ENCODE measurements at places on chromosomes 6 and 20.

- no peak for DNase-seq
Measured at GRCh38 chr6:144098993-144099392, 3.6 kb upstream of the SF3B5 start.

- DNase-seq, result peak; percentile 46
Measured at GRCh38 chr20:64108731-64109681, 1.6 kb upstream of the NPBWR2 start.

DNA sequence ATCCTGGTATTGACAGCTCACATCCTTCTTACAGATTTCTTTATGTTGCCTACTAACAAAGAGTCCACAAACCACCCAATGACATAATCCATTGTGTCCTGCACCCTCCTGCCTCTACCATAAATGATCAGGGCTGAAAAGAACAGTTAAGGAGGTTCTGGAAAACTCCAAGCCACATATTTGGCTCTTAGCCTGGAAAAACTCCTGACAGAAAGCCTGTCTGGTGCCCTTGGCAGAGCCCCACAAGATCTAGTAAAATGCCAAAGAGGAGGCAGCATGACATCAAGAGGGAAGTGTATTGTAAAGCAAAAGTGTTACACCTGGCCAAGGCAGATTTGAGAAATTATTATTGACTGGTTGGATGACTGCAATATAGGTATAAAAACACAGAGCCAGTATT lies 126.4 kb upstream of the VGLL2 start:
- no peak for DNase-seq

DNA sequence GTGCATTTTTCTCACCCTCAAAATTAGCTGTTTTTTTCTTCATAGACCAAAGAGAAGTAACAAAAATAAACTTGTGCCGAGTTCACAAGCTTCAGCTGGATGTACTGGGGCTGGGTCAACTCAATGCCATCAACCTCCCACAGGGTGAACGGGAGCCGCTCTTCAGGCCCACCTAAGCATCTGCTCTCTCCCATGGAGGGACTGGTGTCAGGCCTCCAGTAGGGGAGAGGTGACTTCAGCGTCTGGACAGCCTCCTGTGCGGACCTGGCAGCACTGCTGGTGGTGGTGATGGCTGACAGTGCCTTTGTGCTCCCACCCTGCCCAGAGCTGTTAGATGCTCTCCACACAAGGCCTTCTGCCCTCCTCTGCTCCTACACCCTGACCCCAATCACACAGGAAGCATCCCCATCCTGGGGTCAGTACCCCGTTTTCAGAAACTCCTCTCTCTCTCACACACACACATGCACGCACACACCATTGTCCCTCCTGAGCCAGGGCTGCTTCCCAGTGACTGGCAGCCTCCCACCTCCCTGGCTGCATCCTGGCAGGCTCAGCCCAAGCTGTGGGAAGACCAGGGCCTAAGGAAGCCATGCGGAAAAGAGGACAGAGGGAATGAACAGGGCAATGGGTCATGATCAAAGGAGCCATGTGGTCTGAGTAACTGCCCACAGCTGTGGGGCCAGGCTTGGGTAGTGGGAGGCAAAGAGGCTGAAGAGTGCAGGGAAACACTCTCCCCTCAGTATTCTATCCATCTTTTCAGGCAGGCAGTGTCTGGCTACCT lies 17.7 kb downstream of the CST8 start:
- no peak for DNase-seq

DNA sequence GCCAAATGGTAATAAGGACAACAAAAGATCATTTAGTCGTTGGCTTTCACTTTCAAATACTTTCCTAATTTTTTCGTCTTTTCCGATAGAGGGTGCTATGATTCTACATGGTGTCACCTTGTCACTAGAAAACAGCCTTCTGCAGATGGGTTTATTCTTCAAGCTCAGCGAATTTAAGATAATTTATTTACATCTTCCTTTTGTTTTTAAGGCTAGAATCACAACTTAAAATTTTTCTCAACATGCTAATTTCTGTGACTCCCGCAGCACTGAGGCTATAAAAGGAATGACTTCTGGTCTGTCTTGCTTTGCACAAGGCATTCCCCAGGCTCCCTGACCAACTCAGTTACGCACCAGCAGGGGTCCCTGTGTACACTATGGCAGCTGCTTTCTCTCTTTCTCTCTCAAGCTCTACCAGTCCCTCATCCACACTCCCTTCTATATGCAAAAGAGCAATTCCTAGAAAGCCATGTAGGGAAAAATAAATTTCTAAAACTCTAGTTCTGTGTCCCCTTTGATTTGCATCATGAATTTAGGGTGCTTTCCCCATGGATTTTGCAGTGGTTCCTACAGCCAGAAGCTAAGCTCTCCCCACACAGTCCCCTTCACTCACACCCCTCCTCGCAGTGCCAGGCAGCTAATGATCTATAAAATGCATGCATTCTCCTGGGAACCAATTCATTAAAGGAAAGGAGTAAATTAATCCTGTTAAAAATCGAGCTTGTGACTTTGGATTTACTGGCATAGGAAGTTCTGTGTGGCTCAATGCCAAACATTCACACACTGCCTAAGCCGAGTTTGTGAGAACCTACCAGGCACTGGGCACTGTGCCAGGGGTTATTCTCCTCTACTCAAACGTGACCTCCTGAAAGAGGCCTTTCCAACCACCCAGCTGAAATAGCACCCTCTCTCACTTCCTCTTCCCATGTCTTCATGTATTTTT lies 74.5 kb downstream of the DCDC2 start:
- no peak for DNase-seq

DNA sequence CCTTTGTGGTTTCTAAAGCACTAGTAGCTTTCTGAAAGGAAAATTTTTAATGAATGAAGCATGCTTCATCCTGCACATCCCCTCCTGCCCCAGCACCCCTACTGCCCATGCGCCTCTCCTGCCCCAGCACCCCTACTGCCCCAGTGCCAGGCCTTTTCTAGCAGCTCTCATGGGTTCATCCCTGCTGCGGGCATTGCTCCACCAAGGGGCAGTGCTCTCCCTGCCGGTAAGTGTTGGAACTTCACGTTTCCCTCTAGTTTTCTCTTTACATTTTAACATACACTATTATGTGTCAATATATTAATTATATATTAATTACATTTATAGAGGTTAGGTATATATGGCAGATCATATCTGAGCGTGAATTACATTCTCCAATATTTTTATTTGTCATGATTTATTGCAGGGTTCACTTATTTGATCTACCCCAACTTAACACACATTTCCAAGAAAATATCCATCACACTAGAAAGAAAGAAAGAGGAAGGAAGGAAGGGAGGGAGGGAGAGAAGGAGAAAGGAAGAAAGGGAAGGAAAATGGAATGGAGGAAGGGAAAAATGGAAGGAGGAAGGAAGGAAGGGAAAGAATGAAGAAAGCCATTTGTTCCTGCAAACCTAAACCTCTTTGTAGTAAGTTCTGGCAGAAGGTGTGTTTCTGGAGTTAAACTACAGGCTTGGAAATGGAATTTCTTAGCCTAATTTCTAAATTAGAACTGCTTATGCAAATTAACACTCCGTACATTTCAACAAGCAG lies 46.8 kb downstream of the CEP43 start:
- DNase-seq, result no peak
